Stimulated activated CD8-positive, alpha-beta memory T cell treated with anti-CD3 and anti-CD28 coated beads, Interleukin-15, amount 100 ng/mL, for 4 hours (primary cell): ENCODE measurements at places on chromosomes 16 and 17.

DNA sequence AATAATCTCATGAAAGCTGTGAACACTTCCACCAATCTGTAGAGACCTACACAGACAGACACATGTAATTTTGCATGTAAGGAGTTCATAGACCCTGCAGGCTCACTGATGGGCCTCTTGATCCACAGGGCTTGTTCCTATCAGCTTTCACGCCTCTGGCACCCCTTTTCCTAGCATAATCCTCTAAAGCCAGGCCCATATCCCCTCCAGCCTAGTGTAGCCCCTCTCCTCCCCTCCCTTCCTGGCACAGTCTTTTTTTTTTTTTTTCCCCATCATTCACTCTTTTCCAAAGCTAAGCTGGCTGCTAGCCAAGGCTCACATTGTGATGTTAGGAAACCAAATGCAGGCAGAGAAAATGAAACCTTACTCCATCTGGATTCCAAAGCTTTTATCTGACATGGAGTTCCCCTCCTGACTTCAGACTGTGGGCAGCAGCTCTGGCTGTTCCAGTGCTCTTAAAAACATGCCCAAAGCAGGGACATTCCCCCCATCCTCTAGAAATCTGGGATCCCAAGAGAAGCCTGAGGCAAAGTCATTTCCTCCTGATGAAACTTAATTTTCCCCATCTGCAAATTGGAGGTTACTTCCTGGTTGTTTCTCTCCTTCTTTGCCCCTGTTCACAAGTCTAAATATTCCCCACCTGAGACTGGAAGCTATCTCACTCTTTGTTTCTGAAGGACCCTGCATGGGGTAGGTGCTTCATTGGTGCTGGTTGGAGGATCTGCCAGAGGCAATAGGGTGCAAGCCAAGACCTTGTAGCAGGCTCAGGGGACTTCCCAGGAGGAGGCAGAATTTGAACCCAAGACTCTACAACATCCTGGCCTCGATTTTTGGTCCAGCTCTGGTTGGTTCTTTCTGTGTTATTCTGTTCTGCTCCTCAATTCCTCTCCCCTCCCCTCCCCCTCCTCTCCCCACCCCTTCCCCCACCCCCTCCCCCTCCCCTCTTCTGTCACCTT lies 9.9 kb upstream of the CCL5 start:
- no peak for DNase-seq

- no peak for DNase-seq
These were observed 37.2 kb downstream of the CDK5R1 start for GRCh38 chr17:32523827-32524552.

DNA sequence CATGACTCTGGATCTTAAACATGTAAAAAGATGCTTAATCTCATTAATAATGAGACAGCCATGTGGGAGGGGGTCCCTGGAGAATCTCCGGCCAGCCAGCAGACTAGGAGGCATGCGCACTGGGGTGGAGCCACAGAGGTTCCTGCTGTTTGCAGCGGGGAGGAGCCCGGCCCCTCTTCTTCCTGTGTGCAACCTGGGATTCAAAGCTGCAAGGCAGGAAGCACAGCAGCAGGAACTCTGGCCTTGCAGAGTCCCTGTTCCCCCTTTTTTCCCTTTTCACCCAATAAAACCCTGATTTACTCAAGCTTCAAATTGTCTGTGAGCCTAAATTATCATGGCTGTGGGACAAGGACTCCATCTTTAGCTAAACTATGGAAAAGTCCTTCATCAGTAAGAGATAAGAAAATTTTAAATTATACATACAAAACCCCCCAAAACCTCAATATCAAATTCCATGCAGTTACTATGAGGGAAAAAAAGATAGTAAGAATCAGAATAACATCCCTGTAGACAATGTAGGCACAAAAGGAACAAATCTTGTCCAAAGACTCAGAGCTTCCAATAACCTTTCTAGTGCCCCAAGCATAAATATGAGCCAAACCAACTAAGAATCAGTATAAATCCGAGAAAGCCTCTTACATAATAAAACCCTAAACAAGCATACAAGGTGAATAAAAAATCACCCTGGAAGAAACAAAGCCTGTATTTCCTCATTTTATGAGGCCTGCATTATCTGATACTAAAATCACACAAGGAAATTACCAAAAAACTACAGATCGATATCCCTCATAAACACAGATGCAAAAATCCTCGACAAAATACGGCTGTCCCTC lies 12.1 kb downstream of the CFDP1 start:
- DNase-seq, result no peak

- no peak for DNase-seq
These were observed 18.1 kb upstream of the DNAH17 start for GRCh38 chr17:78595135-78595810.

DNA sequence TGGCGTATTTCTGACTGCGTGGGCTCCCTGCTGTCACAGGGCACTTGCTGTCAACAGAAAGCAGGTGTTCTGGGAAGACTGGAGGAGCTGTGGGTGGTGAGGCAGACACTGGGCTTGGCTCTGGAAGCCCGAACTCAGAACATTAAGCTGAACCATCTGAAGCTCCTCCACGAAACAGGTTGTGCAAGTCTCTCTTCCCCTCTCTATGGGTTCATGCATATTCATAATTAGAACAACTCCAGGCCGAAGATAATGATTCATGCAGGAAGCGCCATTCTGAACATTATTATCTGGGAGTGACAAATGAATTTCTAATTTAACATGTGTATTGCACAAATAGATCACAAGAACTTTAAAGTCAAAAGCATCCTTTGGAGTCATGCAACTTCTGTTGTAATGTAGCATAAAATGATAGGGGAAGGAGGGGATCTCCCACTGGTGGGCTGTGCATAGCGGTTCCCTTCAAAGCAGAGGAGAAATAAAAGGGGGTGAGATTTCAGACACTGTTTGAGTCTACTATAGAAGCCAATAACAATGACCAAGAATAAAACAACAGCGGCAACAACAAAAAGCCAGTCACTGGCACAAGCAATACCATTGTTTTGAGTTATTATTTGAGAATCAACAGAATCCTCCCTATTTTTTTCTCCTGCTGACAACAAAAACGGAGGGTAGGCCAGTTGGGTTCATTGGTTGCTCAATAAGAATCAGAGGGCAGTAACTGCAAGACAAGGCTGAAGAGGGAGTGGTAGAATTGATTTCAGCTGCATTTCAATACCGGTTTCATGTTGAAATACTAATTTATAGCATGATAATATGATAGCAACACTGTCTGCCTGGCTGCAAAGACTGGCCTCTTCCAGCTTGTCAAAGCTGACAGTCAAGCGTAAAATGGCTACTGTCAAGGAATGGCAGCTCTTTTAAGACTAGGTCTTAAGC lies 407.3 kb downstream of the XYLT1 start:
- DNase-seq, result no peak

- DNase-seq, result no peak
These were observed 59.1 kb downstream of the OTOA start for GRCh38 chr16:21722771-21723455.

- no peak for DNase-seq
These were observed 374.8 kb downstream of the ZFHX3 start for GRCh38 chr16:72673118-72673517.

DNA sequence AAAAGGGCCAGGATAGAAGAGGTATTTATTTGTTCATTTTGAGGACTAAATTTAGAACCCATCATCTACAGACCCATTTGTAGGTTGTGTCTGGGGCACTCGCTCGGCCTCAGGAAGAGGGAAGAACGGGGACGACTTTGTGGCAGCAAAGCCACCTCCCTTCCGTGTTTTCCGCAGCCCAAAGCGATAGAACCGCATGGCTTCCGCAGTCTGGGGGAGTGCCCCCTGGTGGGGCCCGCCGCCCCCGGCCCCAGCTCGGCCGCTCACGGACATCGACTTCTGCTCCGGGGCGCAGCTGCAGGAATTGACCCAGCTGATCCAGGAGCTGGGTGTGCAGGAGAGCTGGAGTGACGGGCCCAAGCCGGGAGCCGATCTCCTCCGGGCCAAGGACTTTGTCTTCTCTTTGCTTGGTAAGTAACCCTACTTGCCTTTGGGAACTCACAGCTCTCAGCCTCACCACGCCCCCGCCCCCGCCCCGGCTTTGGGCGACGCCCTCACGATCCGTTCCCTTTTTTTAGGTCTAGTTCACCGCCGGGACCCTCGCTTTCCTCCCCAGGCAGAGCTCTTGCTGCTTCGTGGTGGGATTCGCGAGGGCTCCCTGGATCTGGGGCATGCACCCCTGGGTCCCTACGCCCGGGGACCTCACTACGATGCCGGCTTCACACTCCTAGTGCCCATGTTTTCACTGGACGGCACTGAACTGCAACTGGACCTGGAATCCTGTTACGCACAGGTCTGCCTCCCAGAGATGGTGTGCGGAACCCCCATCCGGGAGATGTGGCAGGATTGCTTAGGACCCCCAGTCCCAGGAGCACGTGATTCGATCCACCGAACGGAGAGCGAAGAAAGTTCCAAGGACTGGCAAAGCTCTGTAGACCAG lies 681 bp downstream of the TMEM102 start:
- DNase-seq, result no peak

- no peak for DNase-seq
These were observed 12.6 kb upstream of the XYLT1 start for GRCh38 chr16:17483351-17483750.

- no peak for DNase-seq
These were observed 76.5 kb upstream of the CDH5 start for GRCh38 chr16:66289986-66290385.

- no peak for DNase-seq
These were observed 408.6 kb downstream of the HAPSTR1 start for GRCh38 chr16:9499941-9500593.

GRCh38 chr16:75502916-75503605 lies 7.8 kb upstream of the CHST6 start:
- no peak for DNase-seq

- no peak for DNase-seq
These were observed 277.2 kb upstream of the TBX2 start for GRCh38 chr17:61122326-61122913.

DNA sequence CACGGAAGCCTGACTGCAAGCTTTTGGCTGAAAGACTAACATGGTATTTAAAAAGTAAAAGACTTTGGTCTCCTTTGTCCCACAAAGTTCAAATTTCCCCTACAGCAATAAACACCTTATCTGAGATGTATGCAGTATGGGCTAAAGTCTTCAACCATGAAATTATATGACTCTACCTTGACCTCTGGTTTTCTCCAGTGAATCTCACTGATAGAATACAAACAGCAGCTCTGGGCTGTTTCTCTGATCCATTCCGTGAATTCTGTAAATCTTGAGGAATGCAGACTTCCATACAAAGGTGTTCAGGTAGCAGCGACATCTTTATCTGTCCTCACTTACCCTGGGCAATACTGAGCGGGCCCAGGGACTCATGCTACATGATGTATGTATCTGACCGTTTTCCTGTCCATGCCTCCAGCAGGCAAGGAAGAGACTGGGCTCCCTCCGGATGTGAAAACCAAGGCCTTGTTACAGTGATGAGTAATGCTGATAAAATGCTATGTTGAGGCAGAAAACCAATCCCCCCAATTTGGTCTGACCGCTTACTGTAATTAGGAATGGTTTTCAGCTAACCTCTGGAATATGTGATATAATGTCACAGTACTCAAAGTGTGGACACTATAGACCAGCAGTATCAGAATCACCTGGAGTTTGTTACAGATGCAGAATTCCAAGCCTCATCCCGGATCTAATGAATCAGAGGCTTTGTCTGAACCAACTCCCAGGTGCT lies 589.8 kb downstream of the HS3ST4 start:
- no peak for DNase-seq

GRCh38 chr17:1449412-1449967 lies 6.5 kb downstream of the CRK start:
- DNase-seq, result no peak

DNA sequence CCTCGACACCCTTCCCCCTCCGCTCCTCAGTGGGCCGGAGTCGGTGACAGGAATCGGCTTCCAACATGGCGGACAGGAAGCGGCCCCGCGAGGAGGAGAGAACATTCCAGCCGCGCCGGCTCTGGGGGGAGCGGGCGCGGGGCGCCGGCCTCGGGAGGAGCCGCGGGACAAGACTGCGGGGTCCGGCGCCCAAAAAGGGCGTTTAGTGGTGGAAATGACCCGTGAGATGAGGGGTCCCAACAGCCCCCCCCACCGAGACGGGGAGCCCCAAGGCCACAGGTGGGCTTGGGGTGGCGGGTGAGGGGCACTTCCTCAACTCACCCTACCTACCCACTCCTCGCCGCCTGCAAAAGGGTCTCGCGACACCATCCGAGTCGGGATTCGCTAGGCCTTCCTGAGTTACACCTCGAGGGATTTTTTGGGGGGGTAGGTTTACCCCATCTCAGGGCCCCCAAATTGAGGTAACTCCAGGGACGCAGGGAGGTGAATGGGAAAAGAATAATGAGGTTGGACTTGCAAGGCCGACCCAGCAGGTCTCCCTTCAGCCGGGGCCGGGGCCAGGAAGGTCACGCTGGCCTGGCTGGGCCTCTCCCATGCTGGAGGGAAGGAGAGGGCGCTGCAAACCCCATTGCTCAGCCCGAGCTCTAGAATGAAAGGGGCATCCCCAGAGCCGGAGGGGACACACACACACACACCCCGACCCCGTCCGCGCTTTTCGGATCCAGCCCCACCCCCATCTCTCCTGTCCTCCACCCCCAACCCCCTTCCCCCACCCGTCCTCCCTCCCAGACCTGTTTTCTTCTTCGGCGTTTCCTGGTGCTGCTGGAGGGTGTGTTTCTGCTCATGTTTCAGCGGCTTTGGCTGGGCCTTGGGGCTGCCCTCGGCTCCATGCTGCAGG lies 707 bp downstream of the NUFIP2 start:
- peak; percentile 43 for DNase-seq

- no peak for DNase-seq
These were observed 6.0 kb downstream of the TEKT3 start for GRCh38 chr17:15335446-15335845.

GRCh38 chr17:65394811-65395472 lies 166.5 kb downstream of the AXIN2 start:
- no peak for DNase-seq

GRCh38 chr17:76726231-76726775 lies at the start of gene JMJD6:
JMJD6 (minus strand) TSS chr17:76726606; CDS start chr17:76726475, 131 bp downstream.
- DNase-seq, result peak; percentile 89

GRCh38 chr16:79537584-79537983 lies 63.0 kb downstream of the MAF start:
- no peak for DNase-seq

GRCh38 chr16:2366660-2367309 lies 26.3 kb upstream of the ABCA3 start:
- DNase-seq, result no peak

GRCh38 chr17:82283208-82283749 lies 9.8 kb upstream of the CSNK1D start:
- DNase-seq, result no peak

DNA sequence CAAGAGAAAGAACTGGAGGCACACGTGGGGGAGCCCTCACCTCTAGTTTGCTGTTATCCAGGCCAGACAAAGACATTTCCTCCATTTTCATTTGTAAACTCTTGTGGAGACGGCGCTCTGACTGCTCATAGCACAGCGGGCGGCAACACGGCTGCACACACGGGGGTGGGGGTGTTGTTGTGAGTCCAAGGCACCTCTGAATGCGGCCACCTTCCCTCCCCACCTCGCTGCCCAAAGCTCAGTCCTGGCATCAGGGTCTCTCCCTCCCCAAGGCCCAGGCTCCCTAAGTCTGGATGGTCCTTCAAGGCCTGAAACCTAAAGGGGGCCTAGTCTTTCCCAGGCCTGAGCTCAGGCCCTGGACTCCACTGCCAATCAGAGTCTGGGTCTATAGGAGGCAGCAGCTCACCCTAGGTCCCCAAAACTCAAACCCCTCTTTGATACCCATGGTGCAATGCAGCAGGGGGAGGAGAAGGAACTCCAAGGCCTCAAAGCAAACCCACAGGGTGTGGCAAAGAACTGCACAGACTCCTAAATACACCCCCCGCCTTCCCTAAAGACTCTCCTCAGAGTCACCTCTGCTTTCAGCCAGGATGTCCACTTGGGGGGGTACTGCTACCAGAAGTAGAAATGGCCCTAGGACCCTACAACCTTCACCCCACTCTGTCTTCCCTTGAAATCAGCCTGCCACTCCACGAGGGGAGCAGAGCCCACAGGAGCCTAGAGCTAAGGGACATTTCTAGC lies 1.5 kb downstream of the ATXN7L3 start:
- DNase-seq, result no peak
